ENCODE measurements at places on chromosomes 16 and 17.

DNA sequence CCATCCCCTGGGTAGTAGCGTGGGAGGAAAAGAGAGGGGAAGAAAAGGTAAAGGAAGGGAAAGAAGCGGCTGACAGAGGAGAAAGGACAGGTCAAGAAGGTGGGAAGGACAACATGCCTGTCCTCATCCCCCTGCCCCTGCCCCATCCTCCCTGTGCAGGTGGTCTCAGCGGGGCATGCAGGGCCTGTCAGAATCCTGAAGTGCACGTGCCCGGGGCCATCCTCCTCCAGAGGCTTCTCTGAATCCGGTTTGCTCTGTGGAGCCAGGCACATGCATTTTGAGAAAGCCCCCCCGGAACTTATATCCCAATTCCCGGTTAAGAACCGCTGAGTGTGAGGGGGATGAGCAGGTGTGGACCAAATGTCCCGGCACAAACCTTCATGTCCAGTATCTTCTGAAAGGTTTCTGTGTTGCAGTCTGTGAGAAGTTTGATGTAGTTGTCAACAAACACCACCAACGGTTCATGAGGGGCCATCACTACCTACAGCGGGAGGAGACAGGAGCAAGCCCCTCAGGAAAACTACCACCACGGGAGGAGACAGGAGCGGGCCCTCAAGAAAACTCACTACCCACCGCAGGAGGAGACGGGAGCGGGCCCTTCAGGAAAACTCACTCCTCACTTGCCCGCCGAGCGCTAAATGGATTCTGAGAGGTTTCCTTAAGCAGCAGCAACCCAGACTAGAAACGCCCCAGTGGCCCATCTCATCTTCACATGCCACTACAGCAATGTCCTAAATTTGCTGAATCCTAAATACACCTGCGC is 167.0 kb upstream of the RPH3AL start:
- DNase-seq: no peak

DNA sequence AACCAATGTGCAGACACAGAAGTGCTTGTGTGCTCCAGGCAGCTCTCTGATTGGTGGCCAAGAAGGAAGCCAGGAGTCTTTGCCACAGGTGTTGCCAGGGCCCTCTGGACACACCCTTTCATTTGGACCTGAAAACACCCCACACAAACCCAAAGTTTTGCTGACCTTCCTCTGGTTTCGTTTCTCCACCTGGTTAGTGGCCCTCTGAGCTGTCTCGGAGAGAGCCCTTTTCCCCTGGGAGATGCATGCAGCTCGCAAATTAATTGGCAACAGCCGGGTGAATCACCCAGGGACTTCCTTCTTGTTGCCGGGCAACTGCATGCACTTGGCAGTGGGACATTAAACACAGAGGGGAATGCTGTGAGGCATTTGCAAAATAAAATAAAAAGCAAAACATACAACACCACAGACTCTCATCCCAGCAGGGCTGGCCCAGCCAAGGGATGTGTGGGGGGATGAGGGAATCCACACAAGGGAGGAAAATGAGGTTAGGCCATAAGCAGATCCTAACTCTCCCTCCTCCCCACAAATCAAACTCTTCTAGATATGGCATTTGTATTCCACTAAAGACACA is 286.6 kb downstream of the SOX9 start:
- DNase-seq: no peak

DNA sequence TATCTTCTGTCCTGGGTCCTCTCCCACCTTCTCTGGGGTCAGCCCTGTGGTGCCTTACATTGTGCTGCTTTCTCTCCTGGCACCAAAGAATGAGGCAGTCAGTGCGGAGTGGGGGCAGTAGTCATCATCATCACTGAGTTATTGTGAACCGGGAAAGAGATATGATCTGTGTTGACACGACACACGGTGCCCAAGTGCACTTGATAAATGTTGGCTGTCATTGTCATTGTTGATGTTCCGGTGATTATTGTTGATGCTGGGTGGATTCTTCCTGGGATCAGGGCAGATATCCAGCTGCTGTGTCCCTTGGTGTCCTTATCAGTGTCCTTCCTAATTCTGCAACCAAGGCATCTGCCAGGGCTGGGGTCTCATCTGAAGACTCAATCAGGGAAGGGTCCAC is 121.7 kb downstream of the ABCC6 start:
- no peak for DNase-seq

DNA sequence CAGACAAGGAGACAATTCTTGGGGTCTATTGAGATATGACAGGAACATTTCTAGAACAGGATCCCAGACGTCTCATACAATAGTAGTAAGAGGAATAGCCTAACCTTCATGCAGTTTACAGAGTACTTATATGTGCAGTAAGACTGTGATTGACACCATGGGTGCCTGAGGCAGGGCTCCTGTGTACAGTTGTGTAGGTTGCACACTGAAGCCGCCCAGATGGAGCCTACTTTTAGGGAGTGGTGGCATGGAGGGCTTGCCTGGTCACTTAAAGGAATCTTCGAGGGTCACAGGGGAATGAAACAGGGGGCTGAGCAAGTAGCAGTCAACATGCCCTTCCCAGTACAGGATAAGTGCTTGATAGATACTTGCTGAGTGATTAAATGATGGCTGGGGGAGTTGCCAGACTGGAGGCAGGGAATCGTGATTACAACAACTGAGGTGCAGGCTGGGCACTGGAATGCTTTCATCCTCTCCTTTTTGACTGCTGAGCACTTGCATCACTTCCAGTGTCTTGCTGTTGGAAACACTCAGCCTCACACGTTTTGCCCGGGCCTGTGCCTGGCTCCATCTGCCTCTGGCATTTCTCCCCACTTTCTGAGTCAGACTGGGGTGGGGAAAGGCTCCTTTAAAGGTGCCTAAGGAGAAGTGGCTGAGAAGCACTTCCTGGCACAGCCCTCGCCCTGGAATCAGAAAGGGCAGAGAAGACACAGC is 71.0 kb downstream of the COPRS start:
- DNase-seq: no peak

DNA sequence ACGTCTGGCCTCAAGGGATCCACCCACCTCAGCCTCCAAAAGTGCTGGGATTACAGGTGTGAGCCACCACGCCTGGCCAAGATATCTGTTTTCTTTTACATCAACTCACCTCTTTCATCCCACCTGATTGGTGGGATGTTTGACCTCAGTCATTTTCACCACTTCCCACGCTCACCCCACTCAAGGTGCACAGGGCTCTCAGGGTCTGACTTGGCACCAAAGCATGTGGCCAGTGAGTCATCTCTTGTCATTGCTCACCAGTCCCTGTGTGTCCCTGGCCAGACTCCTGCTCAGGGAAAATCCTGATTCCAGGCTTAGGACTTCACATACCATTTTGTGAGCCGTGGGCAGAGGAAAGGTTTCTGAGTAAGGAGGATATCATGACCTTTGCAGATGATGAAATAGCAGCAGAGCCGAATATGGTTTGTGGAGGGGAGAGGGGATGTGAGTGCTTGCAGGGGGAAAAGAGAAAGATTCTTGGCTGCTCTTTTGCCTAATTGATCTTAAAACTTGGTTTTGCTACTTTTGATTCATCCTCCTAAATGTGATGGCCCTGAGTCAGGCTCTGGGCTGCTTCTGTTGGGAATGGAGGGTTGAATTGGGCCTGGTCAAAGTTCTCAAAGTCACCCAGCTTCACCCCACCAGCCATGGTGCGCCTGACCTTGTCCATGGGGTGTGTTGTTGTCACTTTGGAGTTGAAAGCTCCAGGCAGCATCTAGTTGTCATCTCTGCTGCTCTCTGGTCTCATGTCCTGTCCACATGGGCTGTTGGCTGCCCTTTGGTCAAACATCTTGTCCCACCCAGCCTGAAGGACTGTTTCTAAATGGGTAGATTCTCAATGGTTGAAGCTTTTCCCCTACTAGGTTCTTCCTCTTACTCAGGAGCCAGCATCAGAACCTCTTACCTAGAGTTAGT is 6.0 kb upstream of the KCNH6 start:
- DNase-seq: no peak

- DNase-seq: no peak
Observed at GRCh38 chr16:28562199-28562598, 8.5 kb downstream of the SGF29 start.

- DNase-seq: no peak
Observed at GRCh38 chr17:42514867-42515266, 21.2 kb upstream of the NAGLU start.

DNA sequence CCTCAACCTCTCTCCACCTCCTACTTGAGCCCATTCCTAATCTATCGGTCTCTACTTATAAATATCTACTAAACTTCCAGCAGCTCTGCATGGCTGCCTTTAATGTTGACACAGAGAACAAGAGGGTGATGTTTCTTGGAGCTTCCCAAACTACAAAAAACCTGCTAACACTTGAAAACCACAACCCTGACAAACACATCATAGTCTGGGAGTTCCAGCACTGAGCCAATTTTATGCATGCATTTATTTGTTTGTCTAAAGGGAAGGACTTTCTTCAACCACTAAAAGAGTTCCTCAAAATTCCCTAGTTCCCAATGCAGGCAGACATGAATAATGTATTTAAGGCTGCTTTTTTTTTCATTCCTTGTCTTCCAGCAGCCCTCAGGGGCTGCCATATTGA is 331.8 kb upstream of the XYLT1 start:
- DNase-seq: no peak

- no peak for DNase-seq
Observed at GRCh38 chr17:66375121-66375520, 72.7 kb downstream of the PRKCA start.

GRCh38 chr17:64780096-64781013 is 118.2 kb upstream of the SMURF2 start:
- DNase-seq: peak; percentile 68

DNA sequence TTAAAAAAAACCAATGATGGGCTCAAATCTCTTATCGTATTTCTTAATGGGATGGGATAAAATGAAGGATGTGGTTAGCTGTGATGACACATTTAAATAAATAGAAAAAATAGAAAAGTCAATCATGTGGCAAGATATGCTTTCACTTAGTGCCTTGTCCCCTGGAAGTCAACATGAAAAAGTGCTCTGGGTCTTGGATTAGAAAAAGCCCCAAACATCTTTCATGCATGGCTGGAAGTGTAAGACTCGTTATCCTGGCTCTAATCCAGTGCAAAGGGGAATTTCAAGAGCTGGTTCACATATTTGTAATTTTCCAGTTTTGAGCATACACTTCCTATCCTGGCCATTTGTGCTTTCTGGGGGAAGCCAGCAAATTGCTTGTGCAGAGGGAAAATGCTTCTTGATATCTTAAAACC is 160.9 kb downstream of the MAP2K6 start:
- DNase-seq: no peak
